Stimulated activated CD8-positive, alpha-beta memory T cell treated with anti-CD3 and anti-CD28 coated beads, Interleukin-12 subunit alpha, Interleukin-12 subunit beta, amount 100 ng/mL, for 1 hour (primary cell): ENCODE measurements at places on chromosomes 6 and 20.

DNA sequence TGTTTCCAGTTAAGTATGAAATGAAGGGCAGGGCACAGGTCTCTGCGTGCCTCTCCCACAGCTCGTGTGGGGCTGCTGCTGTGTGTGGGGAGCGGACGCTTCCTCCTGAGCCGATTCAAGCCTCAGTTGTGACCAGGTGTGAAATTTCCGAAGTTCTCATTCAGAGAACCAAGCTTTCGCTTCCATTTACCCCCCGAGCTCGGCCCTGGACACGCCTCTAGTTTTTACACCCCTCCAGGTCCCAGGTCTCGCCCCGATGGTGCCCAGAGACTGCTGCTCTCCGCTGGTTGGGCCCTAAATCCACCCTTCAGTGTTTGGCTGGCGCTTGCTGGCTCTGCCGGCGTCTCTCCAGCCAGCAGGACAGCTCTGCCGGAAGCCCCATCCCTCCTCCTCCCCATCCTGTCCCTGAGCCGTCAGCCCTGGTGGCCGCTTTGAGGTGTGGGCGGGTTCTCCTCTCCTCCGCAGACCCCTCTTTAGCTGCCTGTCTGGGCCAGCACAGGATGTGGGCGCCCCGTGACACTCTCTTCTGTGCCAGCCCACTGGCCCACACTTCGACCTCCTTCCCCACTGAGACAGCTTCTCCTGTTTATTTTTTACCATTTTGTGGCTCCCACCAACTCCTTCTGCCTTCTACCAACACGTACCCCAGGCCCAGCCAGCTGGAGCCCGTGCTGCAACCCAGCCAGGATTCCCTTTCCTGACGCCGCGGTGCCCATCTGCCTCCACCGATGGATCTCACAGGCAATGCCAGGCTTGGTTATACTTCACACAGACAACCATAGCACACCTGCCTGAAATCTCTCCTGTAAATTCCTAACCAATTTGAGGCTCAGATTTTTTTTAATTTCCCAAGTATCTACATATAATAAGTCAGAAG, 142.8 kb downstream of the DLL1 start:
- peak; percentile 45 for DNase-seq

DNA sequence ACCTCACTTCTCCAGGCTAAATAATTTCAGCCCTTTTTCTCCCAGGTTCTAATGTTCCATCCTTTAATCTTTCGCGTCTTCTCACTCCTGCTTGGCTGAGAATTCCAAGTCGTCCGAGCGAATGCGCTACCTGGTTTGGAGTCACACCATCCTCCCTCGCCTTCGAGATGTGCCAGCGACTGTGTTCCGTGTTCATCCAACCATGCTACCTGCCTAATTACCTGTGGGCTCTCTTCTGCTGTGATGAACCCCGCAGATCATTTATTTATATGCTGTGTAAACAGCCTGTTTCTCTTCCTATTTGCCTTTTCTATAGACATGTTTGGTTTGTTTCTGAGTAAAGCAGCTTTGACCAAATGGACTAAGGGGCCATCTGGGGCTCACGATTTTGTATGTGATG, 83.5 kb upstream of the TMEM181 start:
- no peak for DNase-seq

GRCh38 chr20:45014671-45015415, 48.5 kb downstream of the STK4 start:
- no peak for DNase-seq

GRCh38 chr6:161434921-161435747, 161.3 kb upstream of the AGPAT4 start:
- no peak for DNase-seq

DNA sequence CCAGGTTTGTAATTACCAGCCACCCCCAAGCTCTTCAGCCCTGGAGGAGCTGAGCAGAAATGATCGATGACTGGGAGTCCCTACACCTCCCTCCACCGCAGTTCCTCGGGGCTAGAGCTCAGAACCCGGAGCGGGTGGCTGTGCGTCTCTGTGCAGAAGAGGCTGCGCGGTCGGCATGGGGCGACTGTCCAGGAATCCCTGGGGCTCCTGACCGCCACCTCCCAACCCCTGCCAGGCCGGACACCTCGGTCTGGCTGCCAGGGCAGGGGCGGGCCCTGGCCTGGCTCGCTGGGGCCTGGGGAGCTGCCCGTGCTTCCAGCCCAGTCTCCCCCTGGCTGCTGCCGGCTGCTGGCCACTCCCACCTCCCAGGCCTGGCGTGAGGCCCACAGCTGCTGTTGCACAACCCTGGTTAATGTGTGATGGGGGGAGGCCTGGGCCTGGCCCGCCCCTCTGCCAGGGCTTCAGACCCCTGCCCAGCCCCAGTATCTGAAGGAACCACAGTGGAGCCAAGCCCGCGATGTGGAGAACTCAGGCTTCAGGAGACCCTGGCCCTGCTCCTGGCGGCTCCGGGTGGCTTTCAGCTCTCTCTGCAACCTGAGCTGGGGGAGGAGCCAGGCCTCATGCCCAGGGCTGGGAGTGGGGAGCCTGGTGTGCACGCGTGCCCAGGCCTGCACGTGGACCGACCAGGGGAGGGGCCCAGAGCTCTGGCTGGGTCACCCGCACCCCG, 1.2 kb downstream of the SLC2A4RG start:
- no peak for DNase-seq
